ENCODE measurements at places on chromosomes 6 and 20. TPM values are rescaled to one million over a fixed set of nuclear protein-coding genes. Genes with fewer than 3 reads are reported as not detected.

The DLL1 gene
- 14.6 TPM for total RNA-seq

DNA sequence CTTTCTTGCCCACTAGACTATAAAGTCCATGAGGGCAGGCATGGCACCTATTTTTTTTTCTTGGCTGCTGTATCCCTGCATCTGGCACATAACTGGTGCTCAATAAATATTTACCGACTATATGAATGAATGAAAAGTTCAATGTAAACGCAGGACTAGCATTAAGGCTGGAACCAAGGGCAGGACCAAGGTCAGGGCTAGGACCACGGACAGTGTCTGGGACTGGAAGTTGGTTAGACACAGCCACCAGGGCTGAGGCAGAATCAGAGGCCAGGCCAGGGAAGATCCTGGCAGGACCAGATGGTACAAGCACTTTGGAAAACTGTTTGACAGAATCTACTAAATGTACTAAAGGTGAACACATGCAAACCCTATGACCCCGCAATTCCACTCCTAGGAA, 3.7 kb downstream of the TNXB start:
- peaks cover 24% of the 10 kb centered on the region for H3K4me1 ChIP-seq
- H3K4me3 ChIP-seq: no peak overlapping the region
- no peak overlapping the region for H3K27ac ChIP-seq
- H3K27me3 ChIP-seq: no peaks in the 10 kb centered on the region

GRCh38 chr6:8014947-8015346, 49.2 kb downstream of the BLOC1S5 start:
- DNase-seq: no peak
- no peak overlapping the region for H3K27ac ChIP-seq
- no peak overlapping the region for H3K4me3 ChIP-seq
- H3K36me3 ChIP-seq: peaks cover 9% of the 10 kb centered on the region
- H3K4me1 ChIP-seq: no peaks in the 10 kb centered on the region
- no peaks in the 10 kb centered on the region for H3K27me3 ChIP-seq

DNA sequence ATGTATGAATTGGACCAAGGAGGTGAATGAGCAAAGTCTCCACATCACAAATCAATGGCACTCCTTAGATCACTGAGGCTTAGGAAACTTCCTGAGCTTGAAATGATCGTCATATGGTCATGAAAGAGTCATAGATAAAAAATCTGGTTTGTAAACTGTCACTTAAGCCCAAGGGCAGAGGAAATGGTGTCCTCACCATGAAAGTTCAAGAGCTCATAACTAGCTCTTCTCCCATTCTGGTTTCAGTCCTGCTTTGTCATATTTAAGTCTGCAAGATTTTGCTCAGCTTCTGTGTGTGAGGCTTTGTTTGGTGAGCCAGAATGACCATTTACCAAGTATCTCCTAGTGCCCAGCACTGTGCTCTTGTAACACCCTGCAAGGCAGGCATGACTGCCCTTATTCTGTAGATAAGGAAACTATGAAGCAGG, 60.5 kb downstream of the GJA10 start:
- no peak overlapping the region for H3K4me3 ChIP-seq
- H3K36me3 ChIP-seq: no peaks in the 10 kb centered on the region
- H3K27ac ChIP-seq: no peak overlapping the region
- no peaks in the 10 kb centered on the region for H3K4me1 ChIP-seq

GRCh38 chr6:40806256-40806864, 219.2 kb upstream of the LRFN2 start:
- H3K4me3 ChIP-seq: no peak overlapping the region
- H3K4me1 ChIP-seq: peaks cover 6% of the 10 kb centered on the region
- no peak overlapping the region for H3K27ac ChIP-seq
- no peaks in the 10 kb centered on the region for H3K27me3 ChIP-seq
- no peaks in the 10 kb centered on the region for H3K36me3 ChIP-seq

- H3K27me3 ChIP-seq: no peaks in the 10 kb centered on the region
- no peak overlapping the region for H3K4me3 ChIP-seq
- no peak overlapping the region for H3K27ac ChIP-seq
- H3K4me1 ChIP-seq: no peaks in the 10 kb centered on the region
- no peaks in the 10 kb centered on the region for H3K36me3 ChIP-seq
These were observed 427.9 kb upstream of the JAG1 start for GRCh38 chr20:11101696-11102095.

The CCN6 gene
- not detected for total RNA-seq

GRCh38 chr6:105014448-105014847, 57.5 kb downstream of the LIN28B start:
- H3K27me3 ChIP-seq: no peaks in the 10 kb centered on the region
- DNase-seq: no peak
- H3K27ac ChIP-seq: no peak overlapping the region
- H3K36me3 ChIP-seq: no peaks in the 10 kb centered on the region

DNA sequence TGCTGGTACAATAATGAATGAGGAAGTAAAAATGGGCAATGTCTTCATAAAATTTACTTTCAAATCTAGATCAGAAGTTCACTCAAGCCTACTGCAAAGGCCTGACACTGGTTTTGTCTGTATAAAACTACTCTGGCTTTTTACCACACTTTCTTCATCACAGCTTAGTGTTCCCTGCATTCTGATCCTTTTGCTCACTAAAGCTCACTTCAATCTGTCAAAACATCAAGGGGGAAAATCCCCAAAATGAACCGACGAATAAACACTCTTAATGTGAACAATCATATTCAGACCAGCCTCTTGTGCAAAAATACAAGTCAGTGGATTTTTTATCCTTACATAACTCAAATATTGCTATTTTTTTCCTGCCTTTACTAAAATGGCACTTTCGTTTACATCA, 98.5 kb downstream of the PRDM1 start:
- H3K36me3 ChIP-seq: peaks cover 7% of the 10 kb centered on the region
- no peaks in the 10 kb centered on the region for H3K4me1 ChIP-seq
- no peak overlapping the region for H3K4me3 ChIP-seq
- H3K27ac ChIP-seq: no peak overlapping the region

The BCKDHB gene
- total RNA-seq: 17.6 TPM

The RBM38 gene
- 13.4 TPM for total RNA-seq

DNA sequence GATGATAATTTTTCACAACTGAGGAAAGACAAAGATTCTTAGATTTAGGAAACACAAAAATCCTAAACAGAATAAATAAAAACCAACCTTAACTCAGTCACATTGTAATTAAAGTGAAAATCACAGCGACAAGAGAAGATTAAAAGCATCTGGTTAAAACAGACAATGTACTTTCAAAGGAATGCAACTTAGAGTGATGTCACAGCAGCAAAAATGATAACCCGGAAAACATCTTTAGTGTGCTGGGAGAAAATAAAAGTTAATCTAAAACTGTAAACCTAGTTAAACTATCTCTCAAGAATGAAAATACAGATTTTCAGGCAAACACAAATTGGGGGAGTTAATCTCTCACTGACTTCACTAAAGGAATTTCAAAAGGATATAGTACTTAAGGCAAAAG, 76.8 kb upstream of the OGFRL1 start:
- H3K4me3 ChIP-seq: no peak overlapping the region
- H3K27me3 ChIP-seq: no peaks in the 10 kb centered on the region
- no peak overlapping the region for H3K27ac ChIP-seq
- no peaks in the 10 kb centered on the region for H3K36me3 ChIP-seq
- DNase-seq: no peak

DNA sequence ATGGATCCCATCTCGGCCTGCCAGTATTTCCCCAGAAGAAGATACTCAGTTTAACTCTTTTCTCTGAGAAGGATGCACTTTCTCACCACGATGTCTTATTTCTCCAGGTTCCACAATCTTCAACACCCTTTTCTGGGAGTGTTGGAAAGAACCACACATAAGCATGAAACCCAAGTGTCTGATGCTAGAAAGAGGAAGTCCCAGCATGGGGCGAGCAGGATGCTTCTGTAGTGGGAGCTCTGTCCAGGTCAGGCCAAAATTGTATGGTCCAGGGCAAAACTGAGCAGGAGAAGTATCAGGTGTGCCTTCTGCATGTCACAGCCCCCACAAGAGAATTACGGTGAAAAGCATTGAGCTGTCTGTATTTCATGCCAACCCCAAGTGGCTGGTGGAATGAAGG, 11.0 kb downstream of the TREM1 start:
- no peaks in the 10 kb centered on the region for H3K27me3 ChIP-seq
- no peaks in the 10 kb centered on the region for H3K36me3 ChIP-seq
- peaks cover 10% of the 10 kb centered on the region for H3K4me1 ChIP-seq
- DNase-seq: no peak

The DOK5 gene
- 0.69 TPM for total RNA-seq

DNA sequence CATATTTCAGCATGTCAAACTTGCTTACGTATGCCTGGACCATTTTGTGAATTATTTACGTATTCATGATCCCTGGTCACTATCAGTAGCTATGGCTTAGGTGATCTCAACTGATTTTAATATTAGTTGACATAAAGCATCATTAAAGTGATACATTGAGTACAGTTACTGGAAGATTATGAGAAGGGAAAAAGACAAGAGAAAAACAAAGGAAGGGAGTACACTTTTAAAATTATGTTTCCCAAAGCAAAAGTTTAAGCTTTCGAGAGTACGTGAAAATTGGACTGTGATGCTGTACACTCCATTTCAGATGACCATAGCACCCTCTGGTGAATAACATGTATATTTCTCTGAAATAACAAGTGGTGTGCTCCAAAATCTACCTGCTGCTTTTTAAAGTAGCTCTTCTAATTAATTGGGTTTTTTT, 215.0 kb upstream of the HSF2 start:
- H3K4me1 ChIP-seq: no peaks in the 10 kb centered on the region
- no peak for DNase-seq
- no peak overlapping the region for H3K4me3 ChIP-seq
- no peaks in the 10 kb centered on the region for H3K36me3 ChIP-seq
- no peaks in the 10 kb centered on the region for H3K27me3 ChIP-seq

DNA sequence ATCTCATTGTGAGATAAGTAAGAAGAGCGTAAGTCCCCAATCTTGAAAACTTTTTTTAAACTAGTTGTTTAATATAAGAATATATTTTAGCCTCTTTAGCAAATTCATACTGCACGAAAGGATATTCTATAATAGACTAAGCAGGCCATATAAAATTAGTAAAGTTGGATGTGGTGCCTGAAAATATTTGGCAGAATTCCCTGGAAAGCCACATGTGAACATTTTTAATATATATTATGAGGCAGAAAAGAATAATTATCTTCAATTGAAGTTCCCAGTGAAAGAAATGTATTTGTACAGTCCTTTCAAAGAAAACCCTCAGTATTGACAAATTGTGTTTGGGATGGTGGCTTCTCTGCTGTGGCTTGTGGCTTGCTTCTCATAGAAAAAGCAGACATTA, 237.5 kb upstream of the JAG1 start:
- no peaks in the 10 kb centered on the region for H3K36me3 ChIP-seq
- H3K27ac ChIP-seq: no peak overlapping the region
- H3K4me3 ChIP-seq: no peak overlapping the region

GRCh38 chr20:1825938-1826445, 69.2 kb upstream of the SIRPA start:
- H3K27ac ChIP-seq: no peak overlapping the region
- H3K27me3 ChIP-seq: no peaks in the 10 kb centered on the region
- DNase-seq: no peak
- peaks cover 13% of the 10 kb centered on the region for H3K4me1 ChIP-seq
- H3K36me3 ChIP-seq: no peaks in the 10 kb centered on the region

The OSER1 gene
- 29.6 TPM for total RNA-seq

The OTOR gene
- not detected for total RNA-seq

- no peaks in the 10 kb centered on the region for H3K27me3 ChIP-seq
- no peaks in the 10 kb centered on the region for H3K36me3 ChIP-seq
- peaks cover 26% of the 10 kb centered on the region for H3K4me1 ChIP-seq
- H3K4me3 ChIP-seq: no peak overlapping the region
These were observed 62.6 kb downstream of the FAM50B start for GRCh38 chr6:3911614-3912336.

- no peak for DNase-seq
- no peaks in the 10 kb centered on the region for H3K27me3 ChIP-seq
- H3K36me3 ChIP-seq: no peaks in the 10 kb centered on the region
These were observed 13.5 kb downstream of the KCNK17 start for GRCh38 chr6:39300739-39301138.

The SPATA25 gene
- 1.3 TPM for total RNA-seq

GRCh38 chr20:1335961-1336698, 7.2 kb upstream of the SDCBP2 start:
- peaks cover 5% of the 10 kb centered on the region for H3K36me3 ChIP-seq
- peak overlapping the region; percentile 61 for H3K27ac ChIP-seq
- H3K4me3 ChIP-seq: no peak overlapping the region
- H3K27me3 ChIP-seq: no peaks in the 10 kb centered on the region
- H3K4me1 ChIP-seq: peaks cover 30% of the 10 kb centered on the region

- no peak overlapping the region for H3K4me3 ChIP-seq
- no peak for DNase-seq
- H3K27ac ChIP-seq: peak overlapping the region; percentile 28
- H3K27me3 ChIP-seq: no peaks in the 10 kb centered on the region
These were observed 176.4 kb downstream of the ARID1B start for GRCh38 chr6:156953479-156954146.

GRCh38 chr20:16569246-16570153, 3.7 kb downstream of the KIF16B start:
- no peaks in the 10 kb centered on the region for H3K27me3 ChIP-seq
- no peak overlapping the region for H3K4me3 ChIP-seq
- DNase-seq: no peak
- no peaks in the 10 kb centered on the region for H3K36me3 ChIP-seq

GRCh38 chr6:30741789-30742315, 635 bp downstream of the FLOT1 start:
- peak overlapping the region; percentile 97 for H3K4me3 ChIP-seq
- peaks cover 40% of the 10 kb centered on the region for H3K4me1 ChIP-seq
- no peaks in the 10 kb centered on the region for H3K27me3 ChIP-seq
- H3K36me3 ChIP-seq: peaks cover 40% of the 10 kb centered on the region

The COX4I2 gene
- total RNA-seq: 19.1 TPM

The BTNL2 gene
- not detected for total RNA-seq

GRCh38 chr6:3421791-3422434, 34.9 kb downstream of the SLC22A23 start:
- H3K27me3 ChIP-seq: no peaks in the 10 kb centered on the region
- no peak overlapping the region for H3K27ac ChIP-seq
- no peaks in the 10 kb centered on the region for H3K4me1 ChIP-seq
- no peak overlapping the region for H3K4me3 ChIP-seq
- DNase-seq: no peak

- no peak overlapping the region for H3K27ac ChIP-seq
- no peak overlapping the region for H3K4me3 ChIP-seq
- DNase-seq: no peak
- no peaks in the 10 kb centered on the region for H3K27me3 ChIP-seq
These were observed 792.0 kb downstream of the MAFB start for GRCh38 chr20:39897058-39897457.

- no peaks in the 10 kb centered on the region for H3K36me3 ChIP-seq
- no peak for DNase-seq
- H3K4me1 ChIP-seq: no peaks in the 10 kb centered on the region
- H3K27me3 ChIP-seq: no peaks in the 10 kb centered on the region
- no peak overlapping the region for H3K4me3 ChIP-seq
These were observed 236.3 kb downstream of the PTPRK start for GRCh38 chr6:128284128-128284527.

Measured in upper lobe of right lung (tissue), 1 donor.